Breast epithelium (tissue), 4 donors: ENCODE measurements at places on chromosomes 7 and 10. TPM values are rescaled to one million over a fixed set of nuclear protein-coding genes. Genes with fewer than 3 reads are reported as not detected.

The HOXA1 gene
- total RNA-seq, result 0.80 TPM

The SPAG6 gene
- 4.9 TPM for total RNA-seq

The PIP gene
- 1.6 TPM for total RNA-seq

The SLC16A12 gene
- total RNA-seq, result 4.8 TPM

GRCh38 chr10:50600831-50601477, 22.8 kb downstream of the SGMS1 start:
- DNase-seq, result no peak

DNA sequence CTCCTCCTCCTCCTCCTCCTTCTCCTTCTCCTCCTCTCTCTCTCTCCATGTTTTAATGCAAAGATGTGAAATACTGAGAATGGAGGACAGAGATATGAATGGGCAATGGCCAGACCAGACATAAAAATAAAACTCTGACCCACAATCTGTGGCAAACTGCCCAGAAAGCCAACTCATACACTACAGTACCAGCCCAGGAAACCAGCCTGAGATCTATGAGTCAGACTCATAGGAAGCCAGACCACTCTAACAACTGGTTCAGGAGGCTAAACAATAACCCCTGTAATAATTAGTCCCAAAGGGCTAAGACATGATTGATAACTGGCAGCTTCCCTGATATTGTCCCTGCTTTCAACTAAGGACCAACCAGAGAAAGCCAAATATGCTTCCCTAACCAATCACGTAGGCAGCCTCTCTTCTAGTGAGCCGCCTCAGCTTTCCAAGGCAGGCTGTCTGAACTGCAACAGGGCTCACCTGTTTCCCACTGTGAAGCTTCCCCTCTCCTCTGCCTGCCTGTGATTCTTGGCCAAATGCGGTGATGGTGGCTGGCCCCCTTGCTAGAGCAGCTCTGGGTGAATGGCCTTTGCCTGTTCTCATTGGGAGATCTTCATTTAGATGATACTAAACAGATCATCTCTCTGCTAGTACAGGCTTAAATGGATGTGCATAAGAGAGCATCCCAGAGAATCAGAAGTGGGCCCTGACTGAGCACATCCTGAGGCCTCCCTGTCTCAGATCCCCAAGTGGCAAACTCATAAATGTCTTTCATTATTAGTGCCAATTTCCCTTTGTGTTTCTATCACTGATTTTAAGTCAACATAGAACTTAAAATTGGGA, 817.6 kb downstream of the TNS3 start:
- no peak for DNase-seq

DNA sequence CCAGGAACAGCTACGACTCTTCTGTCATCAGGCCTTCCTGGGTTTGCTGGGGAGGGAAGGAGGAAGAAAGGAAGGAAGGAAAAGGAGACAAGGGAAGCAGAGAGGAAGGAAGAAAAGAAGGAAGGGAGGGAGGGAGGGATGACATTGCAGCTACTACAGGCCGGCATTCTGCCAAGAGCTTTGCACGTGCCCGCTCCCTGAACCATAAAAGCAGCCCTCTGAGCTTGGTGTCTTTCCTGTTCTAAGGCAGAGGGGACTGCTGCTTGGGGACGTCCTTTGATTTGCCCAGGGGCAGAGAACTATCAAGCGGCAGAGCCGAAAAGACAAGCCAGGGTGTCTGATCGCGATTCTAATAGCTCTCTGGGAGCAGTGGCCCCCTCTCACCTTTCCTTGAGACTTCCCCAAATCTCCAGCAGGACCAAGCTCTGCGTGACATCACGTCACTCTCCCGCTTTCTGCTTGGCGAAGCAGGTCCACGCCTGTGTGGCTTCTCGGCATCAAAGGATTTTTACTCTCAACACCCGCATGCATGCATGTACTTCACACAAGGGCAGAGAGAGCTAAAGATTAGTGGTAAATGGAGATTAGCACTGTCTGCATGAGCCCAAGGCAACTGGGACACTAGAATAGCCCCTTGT, 167.8 kb upstream of the AUTS2 start:
- DNase-seq, result no peak

GRCh38 chr10:78470267-78471103, 436.8 kb downstream of the RPS24 start:
- DNase-seq, result no peak
